ENCODE measurements at places on chromosomes 5 and 9. TPM values are rescaled to one million over a fixed set of nuclear protein-coding genes. Genes with fewer than 3 reads are reported as not detected.

The SPINK6 gene
- not detected for total RNA-seq

GRCh38 chr5:126778675-126779403, 1.9 kb downstream of the LMNB1 start:
- no peak for DNase-seq

- no peak for DNase-seq
Measured at GRCh38 chr9:88949425-88949824, 41.8 kb upstream of the S1PR3 start.

The SECISBP2 gene
- total RNA-seq: 49.4 TPM

GRCh38 chr9:84079994-84080393, 99.4 kb downstream of the RMI1 start:
- no peak for DNase-seq

DNA sequence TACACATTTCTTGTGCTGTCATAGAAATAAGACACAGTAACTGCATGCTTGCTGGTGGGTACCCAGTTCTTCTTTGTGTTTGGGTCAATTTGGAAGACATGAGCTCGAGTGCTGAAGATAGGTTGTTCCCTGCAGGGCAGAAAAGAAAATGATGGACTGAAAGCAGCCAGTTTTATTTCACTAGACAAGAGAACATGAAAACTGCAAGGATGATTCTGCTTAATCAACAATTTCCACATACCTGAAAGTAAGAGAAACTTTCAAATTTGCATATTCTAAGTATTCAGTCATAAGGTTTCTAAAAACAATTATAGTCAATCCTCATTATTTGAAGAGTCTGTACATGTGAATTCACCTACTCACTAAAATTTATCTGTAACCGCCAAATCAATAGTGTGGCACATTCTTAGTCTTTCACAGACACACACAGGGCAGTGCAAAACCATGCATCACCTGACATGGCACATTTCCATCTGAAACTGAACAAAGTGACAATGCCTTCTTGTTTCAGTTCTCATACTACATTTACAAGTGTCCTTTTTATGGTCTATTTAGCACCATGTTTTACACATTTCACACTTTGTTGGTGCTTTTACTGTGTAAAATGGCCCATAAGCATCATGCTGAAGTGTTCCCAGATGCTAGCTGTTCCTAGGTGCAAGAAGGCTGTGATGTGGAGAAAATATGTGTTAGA, 56.9 kb downstream of the HOMER1 start:
- DNase-seq: no peak

DNA sequence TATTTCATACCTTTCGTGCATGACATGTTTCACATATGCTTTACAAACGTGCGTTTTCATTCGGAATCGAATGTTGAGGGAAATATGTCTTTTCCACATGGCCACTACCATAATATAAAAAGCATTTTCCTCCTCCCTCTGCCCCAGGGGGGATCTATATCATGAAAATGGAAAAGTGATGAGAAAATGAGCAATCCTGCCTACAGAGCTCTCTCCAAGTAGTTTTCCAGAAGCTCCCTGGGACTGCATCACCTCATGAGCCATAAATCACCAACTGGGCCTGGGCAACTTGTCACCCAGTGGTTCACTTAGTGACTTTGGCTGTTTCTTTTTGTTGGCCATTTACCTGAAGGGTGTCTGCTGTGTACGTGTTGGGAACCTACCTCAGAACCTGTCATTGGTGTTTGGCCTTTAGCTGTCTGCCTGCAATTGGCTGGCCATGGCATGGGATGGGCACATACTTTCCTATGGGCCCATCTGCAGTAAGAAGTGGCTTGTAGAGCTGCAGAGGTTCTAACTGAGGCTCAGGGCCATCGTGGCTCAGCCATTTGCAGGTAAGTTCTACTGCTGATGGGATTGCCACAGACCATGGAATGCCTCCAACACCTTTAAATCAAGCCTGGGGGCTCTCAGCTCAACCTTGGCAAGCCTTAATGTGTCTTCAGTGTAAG, 9.5 kb upstream of the TIFAB start:
- DNase-seq: no peak

DNA sequence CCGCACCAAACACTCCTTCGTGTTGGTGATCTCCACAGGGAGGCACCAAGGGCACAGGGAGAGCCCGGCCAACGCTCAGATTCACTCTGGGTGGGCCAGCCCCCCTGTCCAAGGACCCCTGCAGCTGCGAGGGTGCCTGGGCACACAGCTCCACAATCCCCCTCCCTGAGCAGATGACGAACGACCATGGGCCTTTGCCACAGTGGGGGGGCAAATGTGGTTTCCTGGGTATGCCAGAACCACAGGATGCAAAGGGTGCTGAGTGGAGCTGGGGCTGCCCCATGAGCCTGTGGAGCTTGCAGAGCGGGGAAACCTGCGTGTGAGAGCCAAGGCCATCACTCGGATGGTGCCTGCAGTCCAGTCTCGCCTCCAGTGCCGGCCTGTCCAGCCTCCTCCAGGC, 31.0 kb downstream of the LPCAT1 start:
- no peak for DNase-seq

The SLC4A9 gene
- 0.31 TPM for total RNA-seq

The SCGB3A2 gene
- total RNA-seq: not detected

The RNF183 gene
- 0.85 TPM for total RNA-seq

- DNase-seq: no peak
Measured at GRCh38 chr9:82829818-82830217, 233.1 kb downstream of the RASEF start.

The ADAMTS6 gene
- total RNA-seq: 0.46 TPM

DNA sequence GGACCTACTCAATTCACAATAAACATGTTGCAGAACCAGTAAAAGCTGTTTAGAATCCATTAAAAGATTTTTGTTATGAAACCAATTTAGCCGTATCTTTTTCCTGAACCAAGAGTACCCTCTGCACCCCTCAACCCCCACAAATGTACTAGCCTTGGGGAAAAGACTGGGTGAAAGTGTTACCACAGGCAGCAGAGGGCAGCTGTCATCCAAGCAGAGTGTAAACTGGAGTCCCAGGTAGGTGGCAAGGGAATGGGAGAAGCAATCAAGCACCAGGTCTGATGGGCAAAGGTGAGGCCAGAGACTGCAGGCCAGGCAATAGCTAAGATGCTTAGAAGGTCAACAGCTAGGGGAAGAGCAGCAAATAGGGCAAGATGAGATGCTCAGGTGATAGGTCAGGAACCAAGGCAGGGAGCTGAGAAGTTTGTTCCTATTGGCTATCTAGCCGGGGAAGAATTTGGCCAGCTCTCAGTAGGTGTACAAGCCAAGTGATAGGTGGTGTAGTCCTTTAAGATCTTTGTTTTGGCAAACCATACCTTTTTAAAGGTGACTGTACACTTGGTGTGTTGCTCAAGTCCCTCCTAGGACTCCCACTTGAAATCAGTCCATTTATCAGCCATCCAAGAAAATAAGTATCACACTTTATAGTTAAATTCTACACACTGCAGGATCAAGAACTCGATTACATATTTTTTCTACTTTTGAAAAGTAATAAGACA, 77.8 kb upstream of the CCDC112 start:
- no peak for DNase-seq

- DNase-seq: no peak
Measured at GRCh38 chr5:126641387-126641786, 40.6 kb downstream of the PHAX start.

DNA sequence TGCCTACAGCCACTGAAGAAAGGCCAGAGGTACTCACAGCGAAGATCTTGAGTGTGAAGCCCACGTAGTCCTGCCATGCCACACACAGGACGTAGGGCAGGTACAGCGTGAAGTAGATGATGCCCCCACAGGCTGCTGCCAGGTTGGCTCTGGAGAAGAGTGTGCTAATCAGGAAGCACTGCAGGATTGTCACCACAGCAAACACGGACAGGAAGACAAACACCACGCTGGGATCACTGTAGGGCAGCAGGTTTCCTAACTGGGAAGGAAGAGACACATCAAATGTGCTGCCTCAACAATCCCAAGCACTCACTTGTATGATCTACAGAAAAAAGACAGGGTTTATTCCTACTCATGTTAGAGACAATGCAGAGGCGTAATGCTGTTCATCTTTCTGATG, 63.0 kb downstream of the NIPSNAP3B start:
- DNase-seq: no peak

DNA sequence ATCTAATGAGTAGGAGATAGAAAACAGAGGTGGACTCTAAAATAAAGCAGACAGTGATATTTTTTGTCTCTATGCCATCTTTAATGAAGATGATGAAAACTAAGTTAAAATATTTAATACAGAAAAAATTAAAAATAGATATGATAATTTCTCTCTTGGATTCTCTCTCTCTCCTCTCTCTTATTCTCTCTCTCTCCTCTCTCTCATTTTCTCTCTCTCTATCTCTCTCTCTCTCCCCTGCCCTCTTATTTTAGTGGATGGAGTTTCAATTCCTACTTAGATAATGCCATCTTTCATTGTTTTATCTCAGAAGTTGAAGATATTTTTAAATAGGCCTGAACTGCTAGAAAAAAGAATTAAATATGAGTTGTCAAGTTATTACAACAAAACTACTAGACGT, 38.2 kb downstream of the ESM1 start:
- DNase-seq: no peak

DNA sequence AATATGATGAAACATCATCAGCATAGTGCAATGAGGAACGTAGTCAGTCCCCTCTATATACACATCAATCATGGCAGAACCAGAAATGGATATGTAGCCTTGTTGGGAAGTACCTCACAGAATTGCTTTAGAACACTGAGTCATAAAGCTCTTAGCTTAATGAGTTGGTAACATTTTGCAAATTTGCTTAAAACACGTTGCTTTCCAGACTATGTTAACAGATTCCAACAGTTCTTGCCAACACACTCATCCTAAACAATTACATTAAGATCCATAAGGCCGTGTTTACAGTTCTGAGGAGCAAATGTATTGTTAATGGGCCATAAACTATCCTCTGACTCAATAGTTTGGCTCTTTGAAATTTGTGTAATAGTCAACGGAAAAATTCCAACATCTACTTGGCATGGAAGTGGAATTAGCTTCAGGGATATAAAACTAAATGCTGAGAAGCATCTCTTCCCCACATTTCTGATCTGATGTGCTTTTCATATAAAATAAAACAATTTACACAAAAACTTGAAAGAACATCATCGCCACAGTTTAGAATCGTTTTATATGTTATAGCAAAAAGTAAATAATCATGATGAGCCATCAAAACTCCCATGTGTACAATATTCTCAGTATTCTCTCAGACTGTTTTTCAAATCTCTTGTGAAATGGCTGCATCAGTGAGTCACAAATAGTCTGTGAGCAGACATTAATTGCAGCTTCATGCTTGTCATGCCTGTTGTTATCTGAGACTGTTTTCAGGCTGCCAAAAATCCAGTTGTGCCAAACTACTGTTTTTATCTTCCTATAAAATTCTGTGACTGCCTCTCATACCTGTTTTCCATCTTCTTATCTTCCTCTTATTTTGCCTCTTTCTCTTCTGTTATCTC, 291.9 kb downstream of the COX7C start:
- no peak for DNase-seq

The RGS7BP gene
- total RNA-seq: 0.24 TPM

GRCh38 chr5:124180875-124181461, 565.5 kb downstream of the ZNF608 start:
- no peak for DNase-seq

The ALDH1A1 gene
- 105 TPM for total RNA-seq

- no peak for DNase-seq
Measured at GRCh38 chr5:153399595-153399994, 90.9 kb upstream of the GRIA1 start.

The PCDHGC5 gene
- 0.76 TPM for total RNA-seq

GRCh38 chr9:88523056-88523455, 11.9 kb upstream of the NXNL2 start:
- no peak for DNase-seq

DNA sequence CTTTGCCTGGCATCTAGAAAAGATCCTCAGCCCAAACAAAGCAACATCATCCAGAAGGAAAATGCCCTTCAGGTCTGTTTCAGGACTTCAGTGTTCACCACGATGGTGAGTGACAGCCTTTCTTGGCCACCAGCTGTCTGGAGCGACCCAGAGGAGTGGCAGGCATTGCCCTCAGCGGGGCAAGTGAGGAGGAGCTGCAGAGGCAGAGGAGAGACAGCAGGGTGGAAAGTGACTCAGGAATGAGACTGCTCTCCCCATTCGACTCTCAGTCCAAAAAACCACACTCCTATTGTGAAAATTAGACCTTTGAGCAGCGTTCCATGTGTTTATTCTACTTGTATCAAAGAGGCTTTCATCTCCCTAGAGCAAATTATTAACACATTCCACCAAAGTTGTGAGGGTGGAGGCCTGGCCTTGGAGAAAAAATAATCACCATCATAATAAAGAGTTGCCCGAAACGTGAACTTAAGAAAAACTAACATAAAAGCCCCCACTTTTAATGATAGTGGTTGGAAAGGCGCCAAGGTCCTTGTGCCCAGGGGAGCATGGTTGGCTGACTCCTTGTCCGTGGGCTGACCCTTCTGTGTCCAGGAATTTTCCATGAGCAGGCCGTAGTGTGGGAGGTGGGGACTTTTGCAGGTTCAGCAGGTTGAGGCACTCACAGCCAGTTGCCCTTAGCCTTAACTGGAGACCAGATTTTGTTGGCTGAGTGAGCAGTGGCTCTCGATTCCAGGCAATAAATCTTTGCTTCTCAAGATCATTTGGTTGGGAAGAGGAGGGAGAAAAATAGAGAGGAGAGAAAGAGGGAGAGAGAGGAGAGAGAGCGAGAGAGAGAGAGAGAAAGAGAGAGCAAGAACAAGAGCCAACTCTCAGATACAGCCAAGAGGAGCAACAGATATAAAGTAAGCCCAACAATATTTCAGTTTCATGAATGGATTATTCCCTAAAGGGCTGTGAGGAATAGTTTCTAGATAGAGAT, 125.9 kb upstream of the ANKRD55 start:
- DNase-seq: no peak

DNA sequence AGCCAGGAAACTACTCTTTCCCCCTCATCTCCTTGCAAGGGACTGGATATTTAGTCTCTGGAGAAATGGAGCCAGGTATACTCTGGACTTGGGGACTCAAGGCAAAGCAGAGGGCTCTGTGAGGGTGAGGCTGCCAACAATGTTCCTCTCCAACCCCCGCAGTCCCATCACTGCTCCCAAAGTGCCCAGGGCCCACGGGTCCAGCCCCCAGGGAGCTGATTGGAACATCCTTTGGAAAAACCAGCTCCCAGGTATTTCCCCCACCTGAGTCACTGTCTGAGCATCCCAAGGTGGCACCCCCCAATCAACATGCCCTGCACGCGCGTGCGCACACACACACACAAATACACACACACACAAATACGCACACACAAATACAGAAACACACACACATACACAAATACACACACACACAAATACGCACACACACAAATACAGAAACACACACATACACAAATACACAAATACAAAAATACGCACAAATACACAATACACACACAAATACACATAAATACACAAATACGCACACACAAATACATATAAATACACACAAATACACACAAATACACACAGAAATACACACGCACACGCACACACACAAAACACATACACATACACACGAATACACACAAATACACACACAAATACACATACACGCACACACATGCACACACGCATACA, 137.4 kb downstream of the DAB2IP start:
- no peak for DNase-seq

The SLC28A3 gene
- total RNA-seq: 1.5 TPM

DNA sequence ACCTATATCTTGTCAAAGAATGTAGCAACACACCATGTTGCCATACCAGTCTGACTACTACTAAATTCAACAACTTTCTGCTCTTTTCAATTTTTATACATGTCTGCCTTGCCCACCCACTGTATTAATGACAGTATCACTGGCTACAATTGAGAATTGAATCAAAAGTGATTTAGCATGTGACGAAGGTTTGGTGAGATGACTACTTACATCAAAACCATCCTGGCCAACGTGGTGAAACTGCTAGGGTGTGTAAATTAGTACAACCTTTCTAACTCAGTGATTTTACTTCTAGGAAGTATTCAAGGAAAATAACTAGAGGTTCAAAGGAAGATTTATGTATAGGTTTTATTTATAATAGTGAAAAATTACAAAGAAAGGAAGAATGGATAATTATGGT, 109.8 kb downstream of the UNC13B start:
- no peak for DNase-seq
